ENCODE measurements at places on chromosomes 1 and 21.

- DNase-seq = no peak
Observed at GRCh38 chr1:64516301-64516700, 46.4 kb downstream of the CACHD1 start.

- DNase-seq = no peak
Observed at GRCh38 chr1:13494025-13494424, 19.8 kb downstream of the LRRC38 start.

DNA sequence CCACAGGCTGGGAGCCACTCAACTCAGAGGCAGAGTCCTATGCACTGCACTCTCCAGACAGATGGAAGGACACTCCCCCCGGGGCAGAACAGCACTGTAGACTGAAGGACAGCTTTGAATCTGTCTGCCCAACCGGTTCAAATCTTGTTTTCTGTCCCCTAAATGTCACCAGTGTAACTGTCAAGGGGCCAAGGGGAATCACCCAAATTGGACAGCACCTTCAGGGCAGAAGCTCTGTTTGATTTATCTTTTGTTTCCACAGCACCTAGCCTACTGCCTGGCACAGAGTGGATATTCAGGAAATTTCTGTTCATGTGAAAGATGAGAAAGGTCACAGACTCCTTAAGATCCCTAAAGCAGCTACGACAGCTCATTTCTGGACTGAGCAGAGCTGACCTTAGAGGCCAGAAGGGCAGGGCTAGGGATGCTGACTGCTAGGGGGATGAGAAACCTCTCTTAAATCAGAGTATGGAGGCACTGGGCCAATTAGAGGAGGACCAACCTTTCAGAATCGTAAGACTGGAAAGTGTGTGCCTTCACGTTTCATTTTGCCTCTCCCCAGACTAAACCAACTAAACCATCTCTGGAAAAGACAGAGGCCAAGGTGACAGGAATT, 41.0 kb downstream of the ITPKB start:
- no peak for DNase-seq

- no peak for DNase-seq
Observed at GRCh38 chr1:75165264-75165663, 31.1 kb downstream of the LHX8 start.

DNA sequence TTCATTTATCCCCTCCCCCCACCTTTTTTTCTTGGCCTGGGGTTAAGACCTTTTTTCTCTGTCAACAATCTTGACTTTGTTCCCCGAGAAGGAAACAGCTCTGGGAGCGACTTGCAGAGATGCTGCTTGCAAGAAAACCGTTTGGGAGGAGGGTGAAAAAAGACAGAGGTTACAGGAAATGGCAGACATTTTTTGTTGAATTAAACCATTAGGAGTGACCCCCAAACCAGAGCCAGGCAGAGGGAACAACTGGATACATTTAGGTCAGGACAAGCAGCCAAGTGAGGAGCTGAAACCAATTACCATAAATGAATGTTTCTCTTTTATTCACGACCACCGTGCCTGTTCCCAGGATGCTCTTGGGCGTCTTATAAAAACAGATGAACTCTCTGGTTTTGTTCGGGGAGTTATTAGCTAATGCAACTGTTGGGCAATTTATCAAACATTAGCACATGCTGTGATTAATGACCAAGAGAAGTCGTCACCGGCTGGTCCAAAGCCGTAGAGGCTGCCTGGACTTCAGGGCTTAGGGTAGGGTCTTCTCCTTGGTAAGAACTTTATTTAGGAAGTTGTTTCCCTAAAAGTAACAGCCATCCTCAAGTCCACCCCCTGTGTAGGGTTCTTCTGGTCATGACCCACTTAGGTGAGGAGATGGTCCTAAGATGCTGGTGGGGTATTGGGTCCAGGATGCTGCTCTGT, 141.0 kb downstream of the FOXD2 start:
- no peak for DNase-seq

GRCh38 chr1:184479435-184480167, 92.8 kb downstream of the C1orf21 start:
- no peak for DNase-seq

DNA sequence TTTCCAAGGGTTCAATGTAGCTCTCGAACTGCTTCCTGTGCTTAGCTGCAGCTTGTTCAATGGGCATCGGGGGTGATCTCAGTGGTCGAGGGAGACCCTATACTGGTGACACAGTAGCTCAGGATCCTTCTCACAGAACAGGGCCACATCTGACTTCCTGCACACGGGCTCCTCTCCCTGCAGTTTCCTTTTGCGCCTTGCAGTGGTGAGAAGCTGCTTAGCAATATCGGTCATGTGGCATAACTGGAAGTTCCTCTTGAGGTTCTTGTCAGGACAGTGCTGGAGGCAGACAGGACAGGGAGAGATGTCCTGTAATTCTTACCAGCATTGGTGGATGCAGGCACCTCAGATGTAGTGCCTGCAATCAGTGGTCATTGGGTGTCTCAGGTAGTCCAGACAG, 140.5 kb upstream of the MAP1LC3C start:
- no peak for DNase-seq

DNA sequence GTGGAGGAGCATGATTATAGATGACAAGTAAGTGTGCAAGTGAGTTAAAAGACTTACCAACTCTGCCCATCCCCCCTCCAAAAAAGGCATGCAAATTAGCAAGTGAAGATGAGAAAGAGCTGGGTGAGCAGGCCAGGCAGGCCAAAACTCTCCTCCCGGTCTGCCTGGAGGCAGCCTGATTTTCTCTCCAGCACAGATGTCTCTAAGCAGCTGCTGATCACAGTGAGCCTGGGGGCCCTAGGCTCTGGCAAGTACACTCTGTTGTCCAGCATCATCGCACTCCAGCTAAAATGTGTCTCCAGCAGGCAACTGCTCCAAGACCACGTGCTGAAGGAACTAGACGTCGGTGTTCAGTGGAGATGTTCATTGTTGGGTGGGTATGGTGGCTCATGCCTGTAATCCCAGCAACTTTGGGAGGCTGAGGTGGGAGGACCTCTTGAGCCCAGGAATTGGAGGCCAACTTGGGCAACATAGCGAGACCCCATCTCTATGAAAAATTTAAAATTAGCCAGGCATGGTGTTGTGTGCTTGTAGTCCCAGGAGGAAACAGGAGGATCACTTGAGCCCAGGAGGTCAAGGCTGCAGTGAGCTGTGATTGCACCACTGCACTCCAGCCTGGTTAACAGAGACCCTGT, 56.7 kb upstream of the PUM1 start:
- DNase-seq = no peak

GRCh38 chr1:65278376-65279069, 30.8 kb upstream of the DNAJC6 start:
- DNase-seq = no peak

- DNase-seq = no peak
Observed at GRCh38 chr1:67687649-67688048, 2.6 kb downstream of the GADD45A start.

GRCh38 chr1:119924948-119925898, 28.9 kb upstream of the ADAM30 start:
- DNase-seq = no peak

GRCh38 chr1:222924136-222924706, 109.4 kb downstream of the DISP1 start:
- no peak for DNase-seq

DNA sequence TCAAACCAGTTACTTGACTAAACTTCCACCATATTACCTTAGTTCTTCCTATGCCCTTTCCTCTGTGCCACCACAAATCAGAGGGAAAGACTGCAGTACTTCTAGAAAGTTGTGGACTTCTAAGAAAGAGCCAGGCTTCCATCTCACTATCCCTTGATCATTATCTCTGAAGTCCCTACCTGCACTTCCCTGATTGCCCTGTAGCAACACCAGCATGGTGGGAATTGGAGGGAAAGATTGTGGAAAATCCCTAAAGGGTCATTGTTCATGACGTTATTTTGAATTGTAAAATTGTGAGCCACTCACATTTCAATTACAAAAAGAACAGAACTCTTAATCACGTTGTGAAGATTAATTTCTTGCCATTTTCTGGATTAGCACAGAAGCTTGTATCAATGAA, 23.4 kb upstream of the KIAA1614 start:
- no peak for DNase-seq

- no peak for DNase-seq
Observed at GRCh38 chr1:171805395-171806115, 24.1 kb downstream of the METTL13 start.
